ENCODE measurements at places on chromosomes 3 and 15.

DNA sequence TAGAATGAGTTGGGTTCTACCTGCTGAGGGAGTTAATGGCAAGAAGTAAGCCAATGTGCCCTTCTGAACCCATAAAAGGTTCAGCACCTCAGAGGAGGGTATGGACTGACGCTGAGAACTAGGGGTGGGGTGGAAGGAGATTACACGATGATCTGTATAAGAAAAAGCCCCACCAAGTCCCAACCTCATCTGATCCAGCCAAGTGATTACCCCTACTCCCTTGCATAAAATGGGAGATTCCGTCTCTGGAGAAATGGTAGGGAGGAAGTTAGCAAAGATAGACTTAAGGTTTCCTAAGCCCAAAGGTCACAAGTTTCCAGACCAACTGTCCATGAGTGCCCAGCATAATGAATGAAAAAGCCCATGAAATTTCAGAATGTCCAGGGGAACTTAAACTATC is 7.1 kb upstream of the DVL3 start:
- no peak for DNase-seq

DNA sequence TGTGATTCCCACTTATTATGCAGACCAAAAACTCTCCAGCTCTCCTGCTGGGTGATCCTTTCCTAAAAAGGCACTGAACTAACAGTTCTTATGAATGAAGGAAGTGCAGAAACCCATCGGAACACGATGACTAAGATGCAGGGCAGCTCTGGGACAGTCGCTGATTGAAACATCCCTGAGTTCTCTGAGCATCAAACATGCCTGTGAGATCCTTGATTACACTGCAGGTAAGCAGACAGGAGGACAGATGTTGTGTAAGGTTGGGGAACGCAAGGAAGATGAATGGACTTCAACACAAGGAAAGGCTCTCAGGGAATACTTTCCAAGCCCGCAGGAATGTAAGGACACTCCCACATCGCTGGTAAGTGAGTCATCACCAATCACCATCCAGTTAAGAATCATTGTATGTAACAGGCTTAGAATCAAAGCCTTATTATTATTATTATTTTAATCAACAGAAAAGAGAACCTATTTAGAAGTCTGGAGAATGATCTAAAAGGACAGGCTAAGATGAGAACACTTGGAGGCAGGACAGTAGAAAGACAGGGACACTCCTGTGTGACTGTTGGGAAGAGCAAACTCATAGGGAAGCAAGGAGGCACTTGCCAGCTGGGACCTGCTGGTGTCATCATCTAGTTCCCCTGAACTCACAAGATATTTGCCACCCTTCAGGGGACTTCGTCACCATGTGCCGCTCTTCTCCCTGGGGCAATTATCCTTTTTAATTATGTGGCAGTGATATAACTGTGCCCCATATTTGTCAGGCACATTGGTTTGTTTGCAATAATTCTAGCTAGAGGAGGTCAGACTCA is 26.0 kb downstream of the TMEM158 start:
- peak; percentile 50 for DNase-seq

GRCh38 chr15:36643551-36643950 is 64.1 kb downstream of the CDIN1 start:
- DNase-seq = no peak

DNA sequence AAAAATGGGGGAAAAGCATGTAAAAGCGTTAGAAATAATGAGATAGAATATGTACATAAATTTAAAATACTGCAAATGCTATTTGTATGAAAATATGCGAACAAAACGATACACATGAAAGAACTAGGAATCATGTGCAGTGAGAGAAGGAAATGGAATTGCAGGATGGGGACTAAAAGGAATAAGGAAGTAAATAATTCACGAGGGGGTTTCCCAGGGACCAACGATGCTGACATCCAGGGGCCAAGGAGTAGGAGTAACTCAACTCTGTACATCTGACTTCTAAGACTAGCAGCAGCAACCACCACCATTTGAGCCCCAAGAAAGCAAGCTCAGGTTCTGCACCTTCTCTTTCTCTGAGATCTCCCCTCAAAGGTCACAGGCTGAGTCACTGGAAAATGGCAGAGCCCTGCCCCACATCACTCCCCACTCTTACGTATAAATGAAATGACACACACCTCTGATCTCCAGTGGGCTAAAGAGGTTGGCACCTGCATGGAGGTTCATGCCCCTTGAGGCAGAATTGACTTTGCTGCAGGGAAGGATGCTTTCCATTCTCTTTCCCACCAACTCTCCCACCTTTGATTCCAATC is 100.0 kb upstream of the DLG1 start:
- DNase-seq = no peak

GRCh38 chr3:168620854-168621253 is 525.1 kb upstream of the GOLIM4 start:
- no peak for DNase-seq

DNA sequence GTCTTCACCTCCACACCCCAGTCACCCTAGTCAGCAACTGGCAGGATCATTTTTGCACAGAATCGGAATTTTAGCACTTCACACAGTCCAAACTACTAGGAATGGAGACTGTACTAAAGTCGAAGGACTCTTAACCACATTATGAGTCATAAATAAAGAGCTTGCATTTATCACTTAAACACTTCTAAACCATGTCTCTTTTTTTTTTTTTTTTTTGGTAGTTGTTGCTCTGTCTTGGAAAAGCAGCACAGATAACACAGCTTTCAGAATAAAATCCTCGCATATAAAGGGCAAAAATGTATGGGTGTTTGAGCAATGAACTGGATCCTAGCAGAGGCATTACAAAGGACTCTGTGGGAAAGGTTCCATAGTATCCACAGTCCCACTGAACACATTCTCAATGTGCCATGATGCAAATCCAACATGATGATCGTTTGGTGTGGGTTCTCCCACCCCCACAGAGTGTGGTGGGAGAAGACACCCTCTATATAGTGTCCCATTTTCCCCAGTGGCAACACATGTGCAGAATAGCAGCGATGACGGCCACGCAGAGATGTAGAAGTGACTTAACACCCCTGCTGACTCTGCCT is 47.1 kb downstream of the FOXP1 start:
- DNase-seq = peak; percentile 67

GRCh38 chr3:139032326-139033002 is 11.7 kb upstream of the PRR23B start:
- DNase-seq = no peak

- no peak for DNase-seq
These were observed 26.0 kb upstream of the THBS1 start for GRCh38 chr15:39554746-39555387.

DNA sequence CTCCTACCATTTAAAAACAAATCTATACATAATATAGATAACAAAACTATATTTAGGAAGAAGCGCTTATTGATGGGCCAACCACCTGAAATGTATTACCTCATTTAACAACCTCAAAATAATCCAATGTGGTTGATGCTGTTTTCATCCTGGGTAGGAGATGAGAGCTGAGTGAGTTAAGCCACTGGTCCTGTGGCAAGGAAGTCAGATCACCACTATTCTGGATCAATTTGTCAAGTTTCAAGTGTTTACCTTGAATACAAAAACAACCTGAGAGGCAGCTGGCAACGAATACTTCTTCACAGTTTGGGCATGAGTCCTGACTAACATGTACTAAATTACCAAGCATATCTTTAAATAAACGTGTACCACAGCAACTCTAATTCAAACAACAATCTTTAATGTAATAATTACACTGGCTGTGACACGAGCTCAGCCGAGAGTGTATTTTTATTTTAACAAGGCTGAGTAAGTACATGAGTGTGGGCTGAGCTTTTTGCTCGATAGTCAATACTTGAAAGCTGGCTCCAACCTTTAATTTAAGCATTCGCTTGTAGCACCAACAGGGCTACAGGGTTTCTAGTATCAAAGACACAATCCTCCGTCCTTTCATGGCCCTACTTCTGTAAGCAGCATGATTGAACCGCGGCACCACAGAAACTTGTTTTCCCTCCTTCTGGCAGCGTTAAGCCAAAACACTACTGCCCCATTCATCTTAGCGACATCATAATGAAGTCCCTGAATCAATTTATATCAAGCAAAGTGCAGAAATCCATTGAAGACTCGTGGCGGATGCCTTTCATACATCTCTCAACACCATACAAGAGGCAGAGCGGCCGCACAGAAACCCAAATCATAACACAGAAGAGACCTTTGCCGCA is 93.8 kb upstream of the ICE2 start:
- DNase-seq = no peak

- no peak for DNase-seq
These were observed 133.6 kb downstream of the CD47 start for GRCh38 chr3:107956991-107957900.

DNA sequence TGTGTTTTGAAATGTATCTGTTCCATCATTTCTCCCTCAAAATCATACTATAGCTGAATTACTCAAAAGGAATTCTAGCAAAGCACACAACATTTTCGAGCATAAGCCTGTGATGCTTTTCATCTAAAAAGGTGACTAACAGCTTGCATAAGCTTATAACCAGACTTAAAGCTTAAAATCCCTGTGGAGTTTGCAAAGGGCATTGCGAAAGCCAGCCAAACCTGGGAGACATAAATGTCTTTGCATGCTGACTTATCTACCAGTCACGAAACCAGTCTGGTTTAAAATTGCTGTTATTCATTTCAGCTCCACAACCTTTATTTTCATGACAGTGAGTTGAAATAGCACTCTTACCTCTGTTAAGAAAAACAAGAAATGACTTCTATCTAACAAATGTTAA is 35.6 kb upstream of the LIPC start:
- DNase-seq = peak; percentile 93

GRCh38 chr3:24191801-24192403 is 246.8 kb downstream of the NR1D2 start:
- no peak for DNase-seq

GRCh38 chr3:43892526-43892925 is 201.8 kb downstream of the ABHD5 start:
- no peak for DNase-seq

GRCh38 chr3:117600112-117600511 is 890.5 kb downstream of the TUSC7 start:
- DNase-seq = no peak

- DNase-seq = no peak
These were observed 193.3 kb upstream of the CTDSPL start for GRCh38 chr3:37668431-37668817.

DNA sequence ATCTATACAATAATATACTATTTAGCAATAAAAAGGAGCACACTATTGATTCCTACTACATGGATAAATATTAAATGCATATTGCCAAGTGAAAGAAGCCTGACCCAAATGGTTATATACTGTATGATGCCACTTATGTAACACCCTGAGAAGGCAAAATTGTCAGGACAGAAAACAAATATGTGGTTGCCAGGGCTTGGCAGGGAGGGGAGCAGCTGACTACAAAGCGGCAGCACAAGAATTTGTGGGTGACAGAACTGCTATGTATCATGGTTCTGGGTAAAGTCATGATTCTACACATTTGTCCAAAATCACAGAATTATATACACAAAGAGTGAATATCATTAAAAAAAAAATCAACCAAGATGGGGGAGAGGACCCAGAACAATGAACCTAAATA is 22.5 kb downstream of the TBC1D2B start:
- DNase-seq = no peak

DNA sequence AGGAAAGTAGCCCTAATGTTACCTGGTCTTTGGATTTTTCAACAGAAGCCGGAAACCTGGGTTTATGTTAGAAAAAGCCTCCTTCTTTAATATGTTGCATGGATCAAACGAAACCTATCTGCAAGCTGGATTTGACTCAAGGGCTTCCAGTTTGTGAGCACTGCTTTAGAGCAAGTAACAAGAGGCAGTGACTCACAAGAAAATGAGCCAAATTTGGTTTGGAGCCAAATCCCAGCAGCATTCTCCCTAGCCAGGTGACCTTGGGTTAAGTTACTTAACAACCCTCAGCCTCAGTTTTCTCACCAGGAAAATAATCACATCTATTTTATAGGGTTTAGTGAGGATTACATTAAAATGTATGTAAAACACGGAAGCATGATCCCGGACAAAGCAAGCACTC is 215.2 kb upstream of the PRICKLE2 start:
- DNase-seq = no peak

DNA sequence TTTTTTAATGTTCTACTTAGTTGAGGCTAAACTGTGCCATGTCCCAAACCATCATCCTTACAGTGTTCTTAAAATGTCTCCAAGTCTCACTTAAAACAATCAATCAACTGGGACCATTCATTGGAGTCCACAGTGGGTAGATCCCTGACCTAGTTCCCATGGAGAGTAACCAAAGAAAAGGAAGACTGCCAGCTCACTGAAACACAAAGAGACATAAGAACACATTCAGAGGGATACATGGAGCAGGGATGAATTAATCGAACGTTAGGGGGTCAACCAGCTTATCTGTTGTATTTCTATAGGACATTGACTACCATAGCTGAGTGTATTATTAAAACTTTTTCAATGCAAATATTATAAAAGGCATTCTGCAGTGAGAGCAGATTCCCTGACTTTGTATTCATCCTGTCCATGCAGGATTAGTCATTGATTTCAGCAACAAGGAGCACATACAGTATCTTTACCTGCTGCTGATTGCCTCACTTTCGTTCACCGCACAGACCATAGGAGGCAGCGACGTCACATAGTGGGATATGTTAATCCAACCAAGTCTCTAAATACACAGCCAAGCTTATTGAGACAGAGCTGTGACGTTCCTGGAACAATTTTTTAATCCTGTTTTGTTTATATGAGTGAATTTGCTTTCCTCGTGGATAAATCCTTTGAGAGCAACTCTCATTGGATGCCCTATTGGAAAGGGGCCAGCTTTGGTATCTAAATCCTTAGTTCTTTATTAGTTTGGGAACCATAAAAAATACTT is 364.9 kb upstream of the RBMS3 start:
- DNase-seq = no peak

DNA sequence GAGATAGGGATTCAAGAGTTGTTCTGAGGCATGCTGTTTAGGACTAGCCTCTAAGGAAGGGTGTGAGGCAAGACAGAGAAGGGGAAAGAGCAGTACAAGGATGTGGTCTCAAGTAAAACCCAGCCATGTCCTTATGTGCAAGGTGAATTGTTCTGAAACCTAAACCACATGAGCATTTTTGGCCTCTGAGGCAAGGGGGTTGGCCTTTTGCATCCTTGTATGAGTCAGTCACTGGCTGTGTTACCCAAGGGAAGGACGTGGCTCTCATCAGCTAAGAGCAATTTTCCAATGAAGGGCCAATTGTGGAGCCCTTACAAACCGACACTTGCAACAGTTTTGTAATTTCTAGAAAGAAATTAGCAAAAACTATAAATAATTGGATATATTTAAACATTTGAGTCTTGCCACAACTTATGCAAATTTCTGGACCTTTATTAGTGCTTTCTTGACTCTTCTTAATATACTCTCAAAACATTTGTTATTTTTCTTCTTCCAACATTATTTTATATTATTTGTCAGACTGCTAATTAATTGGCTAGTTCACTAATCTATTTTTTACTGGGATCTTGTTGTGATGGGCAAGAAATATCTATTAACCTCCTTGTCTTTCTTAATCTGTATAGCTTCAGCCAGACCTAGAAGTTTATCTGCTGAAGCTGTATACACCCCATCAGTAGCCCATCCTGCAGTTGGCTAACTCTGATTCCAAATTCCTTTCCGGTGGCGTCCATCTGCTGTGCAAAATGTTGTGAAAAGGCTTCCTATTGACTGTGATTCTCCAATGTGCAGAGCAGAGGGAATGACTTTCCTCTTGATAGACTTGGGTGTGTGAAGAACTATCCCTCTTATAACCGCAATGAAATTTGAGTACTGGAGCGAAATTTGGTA is 97.7 kb upstream of the P2RY1 start:
- no peak for DNase-seq

All from AG04449 (cell line).